Fibroblast of the conjunctiva (primary cell): ENCODE measurements at places on chromosomes 7 and 10.

GRCh38 chr7:107631588-107632491 lies 28.8 kb upstream of the SLC26A4 start:
- DNase-seq, result no peak

DNA sequence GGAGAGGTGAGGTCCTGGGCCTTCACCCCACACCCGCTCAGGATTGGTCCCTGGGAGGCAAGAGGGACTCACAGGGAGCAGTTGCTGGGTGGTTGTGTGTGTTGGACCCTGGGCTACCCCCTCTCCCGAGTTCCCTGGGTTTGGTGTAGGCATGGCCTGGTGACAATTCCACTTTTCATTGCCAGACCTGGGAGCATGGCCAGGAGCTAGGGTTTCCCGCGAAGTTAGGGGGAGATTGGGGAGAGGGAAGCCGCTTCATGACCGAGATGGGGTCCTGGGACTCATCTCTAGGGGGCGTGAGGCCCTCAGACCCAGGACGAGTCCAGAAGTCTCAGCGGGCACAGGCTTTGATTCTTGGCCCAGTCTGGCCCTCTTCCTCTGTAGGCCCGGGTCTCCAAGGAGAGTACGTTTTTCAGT lies 606 bp downstream of the PALD1 start:
- DNase-seq, result no peak

DNA sequence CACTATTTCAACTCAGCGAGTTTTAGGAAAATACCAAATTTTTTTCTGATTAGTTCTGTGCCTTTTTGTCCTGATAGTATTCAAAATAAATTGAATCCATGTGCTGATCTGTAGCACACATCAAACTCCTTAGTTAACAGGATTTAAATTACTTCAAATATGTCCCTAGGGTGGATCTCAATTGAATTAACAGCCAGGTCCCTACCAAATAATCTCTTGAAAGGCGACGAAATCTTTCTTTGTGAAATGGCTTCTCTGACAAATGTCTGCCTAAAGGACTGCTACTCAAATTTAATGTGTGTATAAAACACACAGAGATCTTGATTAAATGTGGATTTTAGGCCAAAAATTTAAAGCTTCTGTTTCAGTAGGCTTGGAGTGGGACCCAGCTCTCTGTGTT lies 989.6 kb upstream of the KCND2 start:
- DNase-seq, result no peak

- peak; percentile 69 for DNase-seq
Measured at GRCh38 chr7:133853706-133854276, 273.3 kb upstream of the LRGUK start.

DNA sequence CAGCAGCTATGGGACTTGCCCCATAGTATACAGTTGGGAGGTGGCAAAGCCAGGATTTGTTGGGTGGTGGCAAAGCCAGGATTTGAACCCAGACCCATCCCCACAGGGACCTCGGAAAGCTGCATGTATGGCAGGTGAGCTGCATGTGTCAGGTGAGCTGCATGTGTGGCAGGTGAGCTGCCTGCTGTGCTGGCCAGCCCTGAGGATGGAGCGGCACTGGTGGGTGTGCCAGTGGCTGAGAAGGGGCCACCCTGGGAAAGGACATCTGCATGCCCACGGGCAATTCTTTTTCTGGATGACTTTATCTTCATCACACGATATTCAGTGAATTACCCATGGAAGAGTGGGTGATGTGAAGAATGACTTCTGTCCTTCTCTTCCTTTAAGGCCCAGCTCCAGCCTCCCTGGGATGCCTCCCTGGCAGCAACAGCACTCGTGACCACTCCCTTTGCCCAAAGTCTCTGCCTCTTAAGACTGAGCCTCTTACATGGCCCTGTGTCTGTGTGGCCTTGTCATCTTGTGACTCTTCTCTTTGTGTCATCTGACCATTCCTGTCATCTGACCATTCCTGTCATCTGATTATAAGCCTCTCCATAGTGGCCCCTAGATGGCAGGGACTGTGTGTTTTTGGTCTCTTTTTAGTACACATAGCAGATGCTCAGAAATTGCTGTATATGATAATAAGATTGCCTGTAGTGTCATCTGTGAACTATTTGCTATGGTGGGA lies 25.0 kb downstream of the CLEC2L start:
- no peak for DNase-seq

- no peak for DNase-seq
Measured at GRCh38 chr7:40374575-40374974, 239.8 kb downstream of the SUGCT start.

DNA sequence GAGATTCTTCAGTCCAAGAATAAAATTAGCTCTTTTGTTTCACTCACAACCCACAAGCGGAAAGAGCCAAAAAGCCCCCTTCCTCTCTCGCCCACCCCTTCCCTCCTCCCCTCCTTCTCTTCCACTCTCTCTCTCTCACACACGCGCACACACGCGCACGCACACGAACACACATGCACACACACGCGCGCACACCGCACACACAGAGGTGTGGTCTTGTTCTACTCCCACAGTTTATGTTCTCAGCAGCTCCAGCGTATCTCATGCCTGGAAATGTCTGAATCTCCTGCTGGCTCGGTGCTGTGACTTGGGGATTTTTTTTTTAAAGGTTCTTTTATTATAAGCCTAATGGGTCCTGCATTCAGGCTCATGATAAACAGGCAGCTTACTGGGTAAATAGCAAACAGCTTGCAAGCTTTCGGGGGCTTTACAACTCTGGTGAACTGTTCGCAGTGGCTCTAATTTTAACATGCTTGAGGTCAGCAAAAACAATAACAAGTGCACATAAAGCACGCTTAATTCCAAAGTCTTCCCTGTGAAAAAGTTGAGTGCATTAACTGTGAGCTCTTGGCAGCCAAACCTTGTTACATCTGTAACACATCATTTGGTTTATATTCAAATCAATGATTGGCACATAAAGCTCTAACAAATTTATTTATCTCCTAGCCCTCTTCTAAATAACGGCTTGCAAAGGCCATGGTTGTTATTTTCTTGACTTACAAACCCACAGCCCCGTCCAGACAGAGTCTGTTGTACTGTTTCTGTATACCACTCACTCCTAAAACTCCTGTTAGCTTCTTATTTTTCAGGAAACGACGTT lies 424.1 kb upstream of the MGMT start:
- DNase-seq, result no peak

- DNase-seq, result no peak
Measured at GRCh38 chr10:51877636-51878035, 178.2 kb upstream of the CSTF2T start.
